ENCODE measurements at places on chromosomes 11 and 22.

GRCh38 chr11:10511181-10511621 is 29.8 kb downstream of the RNF141 start:
- no peak for DNase-seq

DNA sequence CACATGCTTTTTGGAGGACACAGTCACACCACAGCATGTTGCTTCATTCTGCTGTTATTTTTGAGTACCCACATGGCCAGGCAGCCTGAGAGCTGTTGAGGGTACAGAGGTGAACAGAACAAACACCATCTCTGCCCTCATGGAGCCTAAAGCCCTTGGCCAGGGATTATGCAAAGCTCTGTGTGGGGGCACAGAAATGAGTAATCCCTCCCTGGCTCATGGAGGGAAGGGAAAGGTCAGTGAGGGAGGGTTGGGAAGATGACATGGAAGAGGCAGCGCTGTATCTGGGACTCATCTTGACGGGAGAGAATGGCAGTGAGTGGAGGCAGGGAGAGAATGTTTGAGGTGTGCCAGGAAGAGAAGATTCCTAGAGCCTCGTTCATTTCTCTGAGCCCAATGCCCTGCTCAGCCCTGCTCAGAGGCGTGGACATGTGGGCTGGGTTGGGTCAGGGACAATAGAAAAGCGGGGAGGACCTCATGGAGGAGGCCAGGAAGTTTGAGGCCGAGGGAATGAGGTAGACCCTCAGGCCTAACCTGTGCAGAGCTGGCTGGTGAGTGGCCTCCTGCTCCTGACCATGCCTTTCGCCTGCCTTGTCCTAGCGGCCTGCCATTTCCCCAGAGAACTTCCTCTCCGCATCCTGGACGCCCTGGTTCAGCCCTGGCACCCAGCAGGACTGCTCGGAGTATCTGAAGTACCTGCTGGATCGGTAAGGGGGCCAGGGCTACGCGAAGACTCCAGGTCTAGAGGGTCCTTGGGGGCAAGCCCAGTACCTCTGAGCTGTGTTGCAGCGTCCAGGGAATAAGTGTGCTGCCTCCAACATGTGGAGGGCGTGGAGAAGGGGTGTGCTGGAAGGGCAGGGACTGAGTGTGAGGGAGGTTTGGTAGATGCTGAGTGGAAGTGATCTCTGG is 19.8 kb downstream of the USP35 start:
- no peak for DNase-seq

DNA sequence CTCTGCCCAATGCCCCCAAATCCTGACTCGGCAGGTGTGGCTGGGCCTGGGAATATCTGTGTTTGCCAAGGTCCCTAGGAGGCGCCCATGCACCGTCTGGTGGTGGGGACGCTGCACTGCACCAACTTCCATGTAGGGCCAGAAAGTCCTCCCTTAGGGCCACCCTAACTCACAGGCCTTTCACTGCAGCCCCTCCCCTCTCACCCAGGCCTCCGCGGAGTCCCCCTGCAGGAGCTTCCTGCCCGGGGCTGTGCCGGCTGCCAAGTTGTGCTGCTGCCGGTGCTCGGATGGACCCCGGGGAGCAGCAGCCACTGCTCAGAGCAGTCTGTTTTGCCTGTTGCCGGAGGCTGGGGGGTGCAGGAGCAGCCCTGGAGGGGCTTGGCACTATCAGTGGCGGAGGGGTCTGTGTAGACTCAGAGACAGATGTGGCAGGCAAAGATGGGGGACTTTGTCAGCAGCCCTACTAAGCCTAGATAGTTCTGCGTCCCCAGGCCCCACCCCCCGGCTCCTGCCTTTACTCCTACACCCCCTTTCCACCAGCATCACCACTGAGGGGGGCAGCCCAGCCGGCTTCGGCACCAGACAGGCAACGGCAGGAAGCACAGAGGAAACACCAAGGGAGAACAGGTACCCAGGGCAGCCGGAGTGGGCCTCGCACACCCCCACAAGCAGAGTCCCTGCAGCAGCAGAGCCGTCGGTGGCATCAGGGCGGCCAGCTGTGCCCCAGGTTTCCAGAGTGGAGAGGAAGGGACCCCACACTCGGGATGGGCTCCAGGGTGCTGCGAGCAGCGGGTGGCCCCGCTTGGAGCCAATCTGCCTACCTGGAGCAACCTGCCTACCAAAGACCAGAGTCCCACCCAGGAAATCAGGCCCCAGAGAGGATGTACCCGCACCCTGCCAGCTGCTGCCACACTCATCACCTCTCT is 124.3 kb downstream of the TRIM29 start:
- no peak for DNase-seq

GRCh38 chr11:61162092-61162941 is 1.1 kb upstream of the VPS37C start:
- peak; percentile 25 for DNase-seq

DNA sequence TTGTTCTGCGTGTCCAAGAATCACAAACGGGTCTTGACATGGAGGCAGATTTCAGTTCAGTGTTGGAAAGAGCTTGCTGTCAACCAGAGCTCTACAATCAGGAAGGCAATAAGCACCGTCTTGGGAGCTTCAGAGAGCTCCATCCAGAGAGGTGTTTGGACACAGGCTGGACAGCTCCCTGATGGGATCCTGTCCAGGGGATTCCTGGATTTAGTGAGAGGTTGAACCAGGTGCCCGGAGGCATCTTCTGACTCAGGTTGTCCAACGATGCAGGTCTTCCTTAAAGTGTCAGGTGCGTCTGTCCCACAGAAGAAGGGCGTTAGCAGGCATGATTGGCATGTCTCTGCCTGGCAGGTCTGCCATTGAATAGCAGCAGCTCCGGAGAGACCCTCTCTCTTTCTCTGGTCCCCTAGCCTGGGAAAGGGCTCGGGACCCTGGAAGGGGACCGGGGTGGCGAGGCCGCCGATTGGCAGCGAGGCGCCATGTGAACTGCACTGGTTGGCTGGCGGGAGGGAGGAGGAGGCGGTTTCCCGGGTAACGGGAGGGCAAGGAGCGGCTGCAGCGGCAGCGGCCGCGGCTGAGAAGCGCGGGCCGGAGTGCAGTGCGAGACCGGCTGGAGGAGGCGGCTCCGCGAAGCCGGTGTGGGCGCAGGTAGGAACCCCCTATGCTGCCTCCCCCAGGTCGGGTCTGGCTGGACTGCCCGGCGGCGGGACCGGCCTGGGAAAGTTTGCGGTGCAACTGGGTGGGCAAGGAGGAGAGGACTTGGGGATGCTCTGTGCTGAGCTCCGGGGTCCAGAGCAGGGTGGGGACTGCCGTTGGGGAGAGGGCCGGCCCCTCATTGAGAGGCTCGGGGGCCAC is 104.1 kb upstream of the E2F8 start:
- peak; percentile 79 for DNase-seq

DNA sequence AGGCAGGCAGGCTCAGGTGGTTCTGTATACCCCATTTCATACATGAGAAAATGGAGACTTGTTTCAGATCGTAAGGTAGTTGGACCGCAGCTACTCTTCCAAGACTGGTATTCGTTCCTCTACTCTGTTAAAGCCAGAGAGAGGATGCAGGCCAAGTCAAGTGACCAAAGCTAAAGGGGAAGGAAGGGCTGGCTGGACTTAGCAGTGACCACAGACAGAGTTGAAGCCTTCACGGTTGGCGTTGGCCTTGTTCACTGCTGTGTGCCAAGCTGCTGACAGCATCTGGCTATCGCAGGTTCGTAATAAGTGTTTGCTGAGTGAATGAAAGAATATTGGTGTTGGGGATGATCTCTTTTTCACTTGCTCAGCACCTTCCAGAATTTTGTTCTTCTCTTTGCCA is 64.2 kb downstream of the PTPRJ start:
- no peak for DNase-seq

DNA sequence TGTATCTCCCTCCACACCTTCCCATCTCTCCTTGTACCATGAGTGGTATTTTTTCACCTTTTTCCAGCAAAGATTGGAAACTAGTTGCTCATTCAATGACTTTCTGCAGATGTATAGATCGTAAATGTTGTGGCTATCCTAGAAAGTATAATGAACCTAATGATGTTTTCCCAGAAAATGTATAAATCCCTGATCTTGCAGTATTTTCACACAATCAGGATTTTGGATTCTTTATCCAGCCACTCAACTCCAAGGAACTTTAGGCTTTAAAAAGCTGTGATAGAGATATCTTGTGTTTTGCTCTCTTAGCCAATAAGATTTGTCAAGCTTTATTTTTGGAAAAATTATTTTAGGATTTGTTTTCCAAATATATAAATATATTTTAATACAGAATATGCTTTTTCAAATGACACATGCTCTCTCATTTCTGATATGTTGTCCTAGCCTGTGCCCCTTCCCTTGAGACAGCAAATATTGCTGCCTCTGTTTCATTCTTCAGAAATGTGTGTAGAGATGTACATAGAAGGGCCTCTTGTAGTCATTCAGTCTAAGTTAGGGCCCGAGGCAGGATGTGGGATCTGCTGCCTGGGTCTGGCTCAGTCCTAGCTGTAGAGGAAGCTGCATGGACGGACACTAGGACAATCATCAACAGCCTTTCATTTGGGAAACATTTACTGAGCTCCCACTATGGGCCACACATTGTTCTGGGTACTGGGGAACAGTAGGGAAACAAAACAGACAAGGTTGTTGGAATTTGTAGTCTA is 62.4 kb downstream of the NAV2 start:
- no peak for DNase-seq

GRCh38 chr22:40290516-40290915 is 55.8 kb upstream of the ADSL start:
- no peak for DNase-seq

DNA sequence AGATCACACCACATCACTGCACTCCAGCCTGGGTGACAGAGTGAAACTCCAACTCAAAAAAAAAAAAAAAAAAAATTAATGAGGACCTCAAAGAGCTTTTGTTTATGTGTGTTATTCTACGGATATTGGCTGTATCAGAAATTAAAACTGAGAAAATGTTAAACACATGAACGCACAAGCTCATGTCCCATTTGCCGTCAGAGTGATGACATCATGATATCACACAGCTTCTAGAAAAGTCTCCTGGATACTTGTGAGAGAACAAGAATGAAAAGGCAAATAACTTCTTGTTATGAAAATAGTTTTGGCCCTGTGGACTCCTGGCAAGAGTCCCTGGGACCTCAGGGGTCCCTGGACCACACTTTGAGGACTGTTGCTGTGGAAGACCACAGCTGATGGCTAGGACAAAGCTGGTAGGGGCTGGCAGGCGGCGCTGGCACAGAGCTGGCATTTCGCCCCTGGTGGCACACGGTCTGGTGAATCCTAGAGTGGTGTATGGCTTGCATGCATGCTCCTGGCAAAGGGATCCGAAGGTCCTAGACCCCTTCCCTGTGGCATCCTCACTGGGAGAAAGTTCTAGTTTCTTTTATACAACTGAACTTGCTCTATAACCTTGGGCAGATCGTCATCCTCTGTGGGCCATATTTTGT is 73.7 kb downstream of the NAT10 start:
- DNase-seq: no peak

DNA sequence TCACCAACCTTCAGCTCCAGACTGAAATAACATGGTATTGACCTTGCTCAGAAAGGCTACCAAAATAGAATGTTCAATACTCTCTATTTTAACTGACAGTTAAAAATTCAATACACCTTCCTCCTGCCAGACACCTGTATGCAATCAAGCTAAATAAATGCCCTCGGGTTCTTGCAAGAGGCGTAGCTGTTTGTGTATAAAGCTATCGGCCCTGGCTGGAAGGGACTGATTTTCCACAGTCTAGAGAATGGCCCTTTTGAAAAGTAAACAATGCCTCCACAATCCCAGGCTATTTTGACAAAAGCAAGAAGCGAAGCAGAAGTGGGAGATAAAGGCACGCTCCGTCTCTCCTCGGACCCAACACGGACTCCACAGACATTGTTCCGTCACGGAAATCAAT is 791.2 kb downstream of the BRD1 start:
- no peak for DNase-seq

DNA sequence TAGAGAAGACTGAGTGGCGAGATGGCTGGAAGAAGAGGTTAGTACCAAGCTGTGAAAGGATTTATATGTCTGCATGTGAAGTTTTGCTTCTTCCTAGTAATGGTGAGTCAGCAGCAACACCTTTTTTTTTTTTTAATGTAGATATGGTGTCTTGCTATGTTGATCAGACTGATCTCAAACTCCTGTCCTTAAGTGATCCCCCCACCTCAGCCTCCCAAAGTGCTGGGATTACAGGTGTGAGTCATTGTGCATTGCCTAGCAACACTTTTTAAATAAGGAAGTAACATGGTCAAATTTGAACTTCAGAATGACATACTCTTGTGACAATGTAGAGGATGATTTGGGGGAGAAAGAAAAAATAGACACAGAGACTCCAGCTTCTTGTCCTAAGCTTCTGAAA is 6.5 kb upstream of the CSTPP1 start:
- no peak for DNase-seq

- no peak for DNase-seq
These were observed 23.6 kb upstream of the PAMR1 start for GRCh38 chr11:35548925-35549561.

- no peak for DNase-seq
These were observed 105.6 kb downstream of the MN1 start for GRCh38 chr22:27695925-27696324.

GRCh38 chr11:19803506-19803998 is 90.9 kb downstream of the NAV2 start:
- DNase-seq: no peak

DNA sequence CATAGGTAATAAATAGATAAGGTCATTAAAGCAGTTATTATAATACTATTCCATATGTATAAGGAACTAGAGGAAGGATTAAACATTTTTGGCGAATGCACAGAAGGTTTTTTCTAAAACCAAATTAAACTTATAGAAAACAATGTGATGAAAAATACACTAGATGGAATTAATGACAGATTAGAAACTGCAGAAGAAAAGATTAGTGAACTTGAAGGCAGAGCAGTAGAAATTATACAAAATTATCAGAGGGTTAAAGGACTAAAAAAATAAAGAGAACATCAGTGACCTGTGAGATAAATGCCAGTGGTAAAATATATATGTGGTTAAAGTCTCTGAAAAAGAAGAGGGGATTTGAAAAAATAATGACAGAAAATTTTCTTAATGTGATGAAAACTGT is 74.0 kb downstream of the IGLL5 start:
- DNase-seq: no peak

- peak; percentile 38 for DNase-seq
These were observed 7.4 kb upstream of the PMM1 start for GRCh38 chr22:41596776-41597634.

- no peak for DNase-seq
These were observed 77.5 kb upstream of the CTSC start for GRCh38 chr11:88414981-88415413.

- no peak for DNase-seq
These were observed 11.7 kb downstream of the SERGEF start for GRCh38 chr11:18001191-18001590.

GRCh38 chr11:100805506-100806199 is 118.6 kb downstream of the ARHGAP42 start:
- no peak for DNase-seq

GRCh38 chr11:35141071-35141470 is 2.1 kb downstream of the CD44 start:
- no peak for DNase-seq

- no peak for DNase-seq
These were observed 152.6 kb downstream of the BARX2 start for GRCh38 chr11:129528296-129528695.
